ENCODE measurements at places on chromosomes 1 and 21.

GRCh38 chr1:72278461-72278860, 3.9 kb downstream of the NEGR1 start:
- no peak for DNase-seq

DNA sequence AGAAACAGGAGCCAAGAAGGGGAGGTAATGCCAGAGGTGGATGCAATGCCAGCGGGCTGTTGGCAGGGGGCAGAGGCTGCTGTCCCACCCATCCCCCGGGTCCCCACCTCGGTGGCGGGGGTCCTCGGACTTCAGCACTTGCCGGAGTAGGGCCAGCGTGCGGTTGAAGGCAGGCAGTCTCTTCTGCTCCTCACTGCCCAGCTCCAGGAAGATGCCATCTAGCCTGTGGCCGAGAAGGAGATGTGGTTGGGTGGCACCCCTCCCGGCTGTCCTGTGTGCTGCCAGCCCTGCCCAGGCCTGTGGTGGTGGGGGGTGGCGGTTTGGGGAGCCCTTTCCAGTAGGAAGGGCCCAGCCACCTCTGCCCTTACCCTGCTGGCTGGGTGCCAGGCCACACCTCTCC, 13.5 kb downstream of the TTC22 start:
- DNase-seq, result no peak

GRCh38 chr1:37169743-37170275, 135.5 kb upstream of the GRIK3 start:
- no peak for DNase-seq

GRCh38 chr1:200838676-200839445, 33.9 kb upstream of the GPR25 start:
- DNase-seq, result peak; percentile 14

GRCh38 chr1:47403321-47403910, 12.7 kb upstream of the FOXE3 start:
- DNase-seq, result no peak
